Activated B cell treated with CpG ODN at 0.5 μM for 24 hours (primary cell): ENCODE measurements at places on chromosomes 3 and 15.

GRCh38 chr15:60389261-60390077 lies 8.3 kb downstream of the ANXA2 start:
- no peak for DNase-seq

DNA sequence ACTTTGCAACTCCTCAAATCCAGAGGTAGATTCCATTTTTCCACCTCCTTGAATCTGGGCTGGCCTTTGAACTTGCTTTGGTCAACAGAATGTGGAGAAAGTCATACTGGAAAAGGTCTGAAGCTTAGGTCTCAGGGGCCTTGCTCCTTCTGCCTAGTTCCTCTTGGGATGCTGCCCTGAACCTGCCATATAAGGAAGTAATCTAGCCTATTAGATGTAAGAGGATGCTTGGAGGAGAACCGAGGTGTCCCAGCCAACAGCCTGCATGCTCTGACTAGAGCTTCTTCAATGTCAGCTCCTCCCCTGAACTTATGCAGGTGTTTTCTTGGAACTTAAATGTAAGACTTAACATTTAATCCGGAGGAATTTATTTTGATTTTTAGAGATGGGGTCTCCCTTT lies 2.0 kb upstream of the TMED3 start:
- DNase-seq = no peak

- peak; percentile 15 for DNase-seq
These were observed 1.9 kb downstream of the CHST2 start for GRCh38 chr3:143121241-143122088.

- no peak for DNase-seq
These were observed 63.0 kb upstream of the TIMP4 start for GRCh38 chr3:12221663-12222062.

DNA sequence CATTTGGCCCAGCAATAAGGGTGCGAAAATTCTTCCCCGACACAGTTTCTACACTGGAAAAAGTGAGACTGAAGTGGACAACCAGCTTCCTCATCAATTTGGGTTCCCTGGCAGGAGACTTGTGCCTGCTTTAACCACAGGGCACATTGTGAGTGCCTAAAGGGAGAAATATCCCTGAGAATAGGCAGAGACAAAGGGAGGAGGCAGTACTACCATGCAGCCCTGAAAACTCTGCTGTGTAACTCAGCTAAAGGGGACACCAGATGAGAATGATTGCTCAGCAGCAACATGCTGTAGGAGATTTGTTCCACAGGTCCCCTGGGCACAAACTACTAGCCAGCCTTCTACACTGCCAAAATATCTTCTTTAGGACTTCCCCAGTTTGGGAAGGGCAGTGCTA lies 15.6 kb upstream of the KPNA4 start:
- no peak for DNase-seq

- DNase-seq = no peak
These were observed 138.9 kb upstream of the SGO1 start for GRCh38 chr3:20324664-20325478.

DNA sequence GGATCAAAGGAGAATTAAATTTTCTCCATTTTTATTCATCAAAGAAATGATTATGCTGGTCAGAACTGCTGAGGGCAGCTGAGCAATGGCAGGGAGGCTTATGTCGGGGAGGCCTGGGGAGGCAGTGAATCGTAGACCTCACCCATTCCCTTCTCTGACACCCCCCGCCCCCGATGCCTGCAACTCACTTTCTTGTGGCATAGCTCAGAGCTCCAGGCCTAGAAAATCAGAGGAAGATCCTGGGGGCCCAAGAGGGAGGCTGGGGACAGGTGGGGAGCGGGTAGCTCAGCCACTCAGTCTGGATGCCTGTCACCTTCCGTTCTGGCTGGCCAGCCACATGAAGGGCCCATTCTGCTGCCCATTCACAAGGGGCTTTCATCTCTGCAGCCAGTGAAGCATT lies 1.1 kb upstream of the DNAH1 start:
- DNase-seq = no peak

GRCh38 chr15:64574301-64575017 lies 114.1 kb downstream of the ZNF609 start:
- no peak for DNase-seq

DNA sequence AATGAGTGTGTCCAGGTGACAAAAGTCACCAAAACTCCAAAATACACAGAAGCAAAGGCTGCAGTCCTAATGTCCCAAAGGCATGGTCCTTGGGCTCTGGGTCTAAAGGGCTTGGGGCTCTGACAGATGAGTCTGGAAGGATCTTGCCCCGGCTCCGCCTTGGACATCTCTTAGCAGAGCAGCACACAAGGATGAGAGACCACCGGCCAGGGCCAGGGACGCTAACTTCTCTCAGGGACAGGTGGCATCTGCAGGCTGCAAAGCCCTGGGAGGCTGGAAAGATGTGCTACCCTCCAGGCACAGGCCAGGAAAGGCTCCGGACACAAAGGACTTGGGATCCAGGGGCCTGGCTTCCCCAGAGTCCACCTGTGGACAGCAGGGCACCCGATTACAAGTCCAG lies 14.1 kb upstream of the SHISA5 start:
- no peak for DNase-seq

GRCh38 chr15:64970698-64971097 lies 19.0 kb downstream of the SPG21 start:
- DNase-seq = no peak

DNA sequence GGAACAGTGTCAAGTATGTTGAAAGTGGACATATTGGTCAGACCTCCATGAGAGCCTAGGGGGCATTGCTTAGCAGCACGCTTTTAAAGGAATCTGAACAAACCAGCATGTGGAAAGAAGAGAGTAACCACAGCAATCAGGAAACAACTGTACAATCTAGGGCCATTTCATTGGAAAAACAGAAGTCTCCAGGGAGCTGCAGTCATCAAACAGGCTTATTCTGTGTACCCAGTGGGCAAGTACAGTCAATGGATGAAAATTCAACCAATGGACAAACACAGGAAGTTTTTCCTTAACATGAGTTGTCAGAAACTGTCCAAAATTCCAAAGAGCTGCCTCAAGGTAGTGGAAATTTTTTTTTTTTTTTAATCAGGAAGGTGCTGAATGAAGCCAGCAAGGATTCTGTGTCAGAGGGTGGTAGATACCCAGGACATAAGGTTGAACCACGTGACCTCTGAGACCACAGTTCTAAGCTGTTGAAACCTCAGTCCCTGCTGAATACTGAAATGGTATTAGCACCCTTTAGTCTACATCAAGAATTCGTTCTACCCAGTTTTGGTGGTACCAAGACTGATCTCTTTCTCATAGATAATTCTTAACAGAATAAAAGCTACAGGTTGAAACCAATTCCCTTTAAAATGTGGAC lies 4.4 kb upstream of the DLG1 start:
- DNase-seq = no peak

GRCh38 chr3:176757429-176757828 lies 439.9 kb downstream of the TBL1XR1 start:
- DNase-seq = no peak

DNA sequence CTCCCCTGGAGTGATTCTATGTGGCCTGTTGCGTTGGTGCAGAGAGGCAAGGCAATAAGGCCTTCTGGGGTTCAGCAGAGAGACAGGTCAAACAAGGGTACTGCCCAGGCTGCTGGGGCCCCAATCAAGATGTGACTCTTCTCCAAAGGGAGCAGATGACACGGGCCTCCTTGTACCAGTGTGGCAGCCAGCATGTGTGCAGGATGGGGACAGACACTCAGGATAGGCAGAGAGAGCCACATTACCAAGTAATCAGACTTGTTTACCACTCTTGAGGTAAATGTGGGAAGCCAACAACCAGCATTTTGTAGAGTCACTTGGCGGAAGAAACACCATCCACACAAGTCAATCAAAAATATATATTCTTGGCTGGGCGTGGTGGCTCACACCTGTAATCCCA lies 95.3 kb upstream of the DLG1 start:
- DNase-seq = no peak

DNA sequence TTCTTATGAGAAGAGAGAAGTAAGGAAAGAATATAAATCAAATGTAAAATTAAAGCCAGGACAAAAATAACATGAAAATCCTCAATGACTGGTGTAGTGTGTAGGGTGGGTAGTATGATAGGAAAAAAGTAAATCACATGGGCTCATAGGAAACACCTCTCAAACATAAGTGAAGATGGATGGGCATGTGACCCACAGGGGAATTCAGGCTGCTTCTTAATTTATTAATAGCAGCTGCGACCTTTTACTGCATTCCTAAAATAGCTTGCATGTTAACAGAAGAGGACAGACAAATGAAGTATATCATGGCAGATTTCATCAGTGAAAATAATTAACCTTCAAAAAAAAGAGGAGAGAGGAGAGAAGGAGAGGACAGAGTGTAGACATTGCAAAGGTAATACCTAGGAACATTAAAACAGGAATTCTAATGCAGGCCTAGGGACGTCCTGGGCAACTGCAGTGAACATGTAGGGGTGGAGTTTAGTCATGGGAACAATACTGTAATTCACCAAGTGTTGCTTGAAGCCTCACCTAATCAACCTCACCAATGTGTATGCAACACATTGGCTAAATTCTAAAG lies 132.9 kb downstream of the KCNMB2 start:
- no peak for DNase-seq
